Thyroid gland (tissue), 4 donors: ENCODE measurements at places on chromosomes 16 and 17. TPM values are rescaled to one million over a fixed set of nuclear protein-coding genes. Genes with fewer than 3 reads are reported as not detected.

ITGAX gene
- total RNA-seq = 0.11 TPM

CD300E gene
- total RNA-seq = not detected

DNA sequence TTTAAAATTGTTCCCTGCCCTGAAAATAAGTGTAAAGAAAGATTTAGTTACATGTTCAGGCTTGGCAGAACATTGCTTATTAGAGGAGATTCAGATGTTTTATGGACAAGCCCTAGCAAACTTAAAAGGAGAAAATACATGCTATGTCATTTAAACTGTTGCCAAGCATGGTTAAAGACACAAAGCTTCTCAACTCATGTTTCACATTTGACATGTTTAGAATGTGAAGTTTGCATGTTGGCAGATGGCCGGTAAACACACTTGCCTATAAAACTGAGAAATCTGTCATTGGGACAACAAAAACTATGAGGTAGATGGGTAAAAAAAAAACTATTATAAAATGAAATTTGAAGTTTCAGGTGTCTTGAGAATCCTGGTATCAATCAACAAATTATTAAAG, 5.8 kb downstream of the KRTAP29-1 start:
- DNase-seq = no peak

- no peak for DNase-seq
Observed at GRCh38 chr16:90040152-90041023, 21.1 kb upstream of the DBNDD1 start.

GRCh38 chr17:12995896-12996295, 21.9 kb downstream of the ELAC2 start:
- DNase-seq = no peak
